ENCODE measurements at places on chromosomes 1 and 21.

- no peak for DNase-seq
Observed at GRCh38 chr1:229870381-229870780, 196.7 kb upstream of the GALNT2 start.

DNA sequence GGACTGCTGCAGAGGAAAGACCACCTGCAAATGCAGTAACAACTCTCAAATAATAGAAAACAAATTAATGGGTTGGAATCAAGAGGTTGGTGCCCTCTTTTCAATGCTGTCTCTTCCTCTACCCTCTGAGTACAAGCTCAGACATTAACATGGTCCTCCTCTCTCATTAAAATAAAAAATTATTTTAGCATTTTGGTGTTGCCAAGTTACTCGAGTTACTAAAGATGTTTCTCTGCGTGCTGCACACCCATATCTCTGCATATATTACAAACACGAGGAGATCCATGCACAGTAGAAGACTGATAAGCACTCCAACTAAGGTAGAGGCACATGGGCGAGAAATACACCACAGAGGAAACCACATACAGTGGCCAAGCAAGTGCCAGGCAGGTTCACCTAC lies 21.5 kb downstream of the SIPA1L2 start:
- DNase-seq, result no peak

GRCh38 chr1:2175055-2175414 lies 19.5 kb downstream of the FAAP20 start:
- no peak for DNase-seq

- DNase-seq, result no peak
Observed at GRCh38 chr1:218996362-218996761, 177.3 kb upstream of the LYPLAL1 start.

GRCh38 chr1:192561301-192561700 lies 14.3 kb upstream of the RGS1 start:
- no peak for DNase-seq

GRCh38 chr1:14733048-14733778 lies 134.7 kb downstream of the KAZN start:
- no peak for DNase-seq

GRCh38 chr1:27391511-27392095 lies 819 bp upstream of the GPR3 start:
- no peak for DNase-seq

DNA sequence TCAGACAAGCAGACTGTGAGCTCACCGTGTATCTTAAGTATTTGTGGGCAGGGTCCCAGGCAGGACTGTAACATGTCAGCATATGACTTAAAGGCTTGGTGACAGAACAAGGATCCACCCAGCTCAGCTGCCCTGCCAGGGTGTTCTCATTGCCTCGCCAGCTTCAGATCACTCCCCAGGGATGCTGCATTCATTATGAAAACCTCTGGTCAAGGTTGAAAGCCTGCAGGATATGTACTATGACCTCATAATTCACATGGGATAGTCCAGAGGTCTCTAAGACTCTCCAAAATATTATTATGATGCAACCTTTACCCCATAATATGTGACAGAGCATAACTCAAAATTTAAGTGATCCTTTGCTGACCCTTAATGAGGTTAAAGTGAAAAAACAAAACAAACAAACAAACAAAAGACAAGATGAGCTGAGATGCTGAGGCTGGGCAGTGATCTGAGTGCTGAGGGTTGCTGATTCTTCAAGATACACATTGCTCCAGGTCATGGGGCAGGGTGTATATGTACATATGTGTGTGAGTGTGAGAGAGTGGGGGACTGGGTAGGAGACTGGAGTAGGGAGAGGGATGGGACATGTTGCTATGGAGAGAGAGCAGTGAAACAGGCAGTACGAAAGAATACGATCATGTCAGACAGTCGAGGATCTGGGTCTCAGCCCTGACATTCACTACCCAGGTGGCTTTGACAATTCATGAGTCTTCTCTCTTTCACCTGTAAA lies 98.8 kb upstream of the DUSP10 start:
- DNase-seq, result peak; percentile 28

- DNase-seq, result no peak
Observed at GRCh38 chr1:1547476-1547875, 7.1 kb upstream of the TMEM240 start.

DNA sequence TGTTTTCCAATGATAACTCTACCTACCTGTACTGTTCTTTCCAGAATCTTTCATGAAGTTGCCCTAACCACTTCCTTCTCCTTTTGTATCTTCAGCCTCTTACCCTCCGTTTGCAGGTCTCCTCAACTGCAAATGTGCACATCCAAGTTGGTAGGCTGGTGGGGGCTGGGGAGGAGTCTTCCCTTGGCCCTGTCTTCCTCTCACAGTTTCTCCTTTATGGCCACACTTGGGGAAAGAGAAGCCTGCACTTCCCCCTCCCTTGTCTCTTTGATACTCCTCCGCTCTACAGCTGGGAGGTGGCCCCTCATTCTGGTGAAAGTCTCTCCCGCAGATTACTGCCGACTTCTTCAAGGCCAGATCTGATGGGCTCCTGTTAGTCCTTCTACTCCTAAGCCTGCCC lies 26.9 kb upstream of the GPR88 start:
- no peak for DNase-seq

DNA sequence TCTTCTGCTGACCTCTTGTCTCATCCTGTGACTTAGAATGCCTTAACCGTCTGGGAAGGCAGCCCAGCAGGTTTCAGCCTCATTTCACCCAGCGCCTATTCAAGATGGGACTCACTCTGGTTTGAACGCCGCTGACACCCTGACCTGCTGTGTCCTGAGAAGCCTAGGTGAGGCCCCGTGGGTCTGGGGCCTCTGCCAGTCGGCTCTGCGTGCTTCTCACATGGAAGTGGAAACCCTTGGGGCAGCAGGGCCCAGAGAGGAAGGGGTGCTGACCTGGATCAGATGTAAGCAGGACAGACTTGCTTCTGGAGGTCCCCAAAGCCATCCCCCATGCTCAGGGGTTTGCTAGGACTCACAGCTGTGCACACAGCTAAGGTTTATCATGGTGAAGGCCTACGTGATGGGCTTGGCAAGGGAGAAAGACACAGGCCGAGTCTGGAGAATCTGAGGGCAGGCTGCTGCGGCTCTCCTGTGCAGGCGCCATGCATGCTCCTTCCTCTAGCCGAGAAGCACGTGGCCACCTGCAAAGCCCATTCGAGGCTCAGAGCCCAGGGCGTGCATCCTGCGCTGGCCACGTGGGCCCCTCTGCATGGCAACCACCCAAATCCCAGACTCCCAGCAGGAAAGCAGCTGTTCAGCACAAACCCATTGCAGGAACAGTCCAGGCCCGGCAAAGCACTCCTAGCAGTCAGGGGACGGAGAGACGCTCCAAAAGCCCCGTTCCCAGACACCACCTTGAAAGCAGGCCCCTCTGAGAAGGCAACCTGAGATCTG lies 3.8 kb downstream of the TRPM2 start:
- DNase-seq, result no peak

DNA sequence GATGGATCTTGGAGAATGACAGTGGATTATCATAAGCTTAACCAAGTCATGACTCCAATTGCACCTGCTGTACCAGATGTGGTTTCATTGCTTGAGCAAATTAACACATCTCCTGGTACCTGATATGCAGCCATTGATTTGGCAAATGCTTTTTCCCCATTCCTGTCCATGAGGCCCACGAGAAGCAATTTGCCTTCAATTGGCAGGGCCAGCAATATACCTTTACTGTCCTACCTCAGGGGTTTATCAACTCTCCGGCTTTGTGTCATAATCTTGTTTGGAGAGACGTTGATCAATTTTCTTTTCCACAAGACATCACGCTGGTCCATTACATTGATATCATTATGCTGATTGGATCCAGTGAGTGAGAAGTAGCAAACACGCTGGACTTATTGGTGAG lies 20.1 kb downstream of the ZNF691 start:
- no peak for DNase-seq

- DNase-seq, result no peak
Observed at GRCh38 chr1:209597499-209597898, 14.0 kb downstream of the CAMK1G start.

- no peak for DNase-seq
Observed at GRCh38 chr1:53293123-53293522, 34.7 kb downstream of the LRP8 start.

DNA sequence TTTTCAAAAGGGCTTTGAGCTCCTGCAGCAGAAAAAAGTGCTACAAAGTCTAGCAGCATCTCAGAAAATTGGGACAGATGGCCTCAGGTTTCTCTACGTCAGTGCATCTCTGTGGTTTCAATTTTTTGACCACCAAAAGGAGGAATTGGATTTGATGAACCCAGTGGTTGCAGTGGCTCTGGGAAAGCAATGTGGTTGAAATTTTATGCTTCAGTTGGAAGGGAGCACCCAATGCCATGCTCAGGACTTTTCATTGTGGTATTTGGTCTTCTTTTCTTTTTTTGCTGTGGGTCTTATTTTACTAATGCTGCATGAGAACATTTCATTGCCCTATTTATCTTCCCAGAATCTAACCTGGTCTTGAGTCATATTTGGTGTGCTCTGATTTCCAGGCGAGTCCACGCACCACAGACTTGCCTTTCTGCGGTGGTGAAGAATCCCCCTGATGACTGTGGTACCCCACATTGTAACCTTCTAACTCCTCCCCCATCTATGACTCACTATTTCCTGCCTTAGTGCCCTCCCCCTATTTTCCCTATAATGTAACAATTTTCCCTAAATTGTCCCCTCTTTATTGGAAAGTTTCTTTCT lies 56.7 kb downstream of the S1PR1 start:
- DNase-seq, result no peak

DNA sequence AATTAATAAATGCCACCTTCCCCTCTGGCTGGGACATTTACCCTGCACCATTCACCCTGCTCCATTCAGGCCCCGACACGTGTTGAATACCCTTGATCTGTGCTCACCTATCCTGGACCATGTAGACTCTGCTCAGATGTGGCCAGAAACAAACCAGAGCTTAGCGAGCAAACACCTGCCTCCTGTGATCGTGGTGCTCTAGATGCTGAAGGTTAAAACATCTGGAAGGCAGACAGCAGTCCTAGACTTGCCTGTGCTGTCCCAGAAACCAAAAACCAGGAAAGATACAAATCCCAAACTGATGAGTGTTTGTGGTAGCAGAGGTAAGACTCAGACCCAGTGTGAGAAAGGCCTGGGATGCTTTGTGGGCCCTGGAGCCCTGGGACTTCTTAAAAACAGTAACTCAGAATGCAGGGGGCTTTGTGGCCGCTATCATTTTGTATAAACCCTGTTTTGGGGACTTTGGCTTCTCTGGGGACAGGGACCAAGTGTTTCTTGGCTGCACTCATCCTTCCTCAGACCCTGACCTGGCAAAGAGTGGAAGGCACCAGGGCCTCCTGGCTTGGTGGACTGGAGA lies 99.6 kb downstream of the DMRTB1 start:
- no peak for DNase-seq

DNA sequence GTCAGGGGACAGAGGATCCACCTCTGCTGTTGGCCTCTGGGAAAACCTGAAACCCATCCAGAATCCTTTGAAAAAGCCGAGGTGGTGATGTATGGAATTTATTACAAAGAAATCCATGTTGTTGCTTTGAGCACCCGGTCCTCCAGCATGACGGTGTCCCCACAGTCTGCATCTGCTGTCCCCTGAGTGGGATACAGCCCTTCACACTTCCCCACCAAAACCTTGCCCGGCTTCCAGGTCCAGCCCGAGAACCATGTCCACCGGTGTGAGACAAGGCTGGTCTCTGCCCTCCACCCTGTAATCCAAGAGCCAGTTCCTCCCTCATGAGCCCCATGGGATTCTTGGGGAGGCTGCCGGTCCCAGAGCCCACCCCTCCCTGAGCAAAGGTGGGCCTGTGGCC lies 70.5 kb downstream of the STUM start:
- DNase-seq, result no peak

GRCh38 chr1:13899856-13900255 lies 199.9 kb downstream of the PRDM2 start:
- DNase-seq, result no peak

DNA sequence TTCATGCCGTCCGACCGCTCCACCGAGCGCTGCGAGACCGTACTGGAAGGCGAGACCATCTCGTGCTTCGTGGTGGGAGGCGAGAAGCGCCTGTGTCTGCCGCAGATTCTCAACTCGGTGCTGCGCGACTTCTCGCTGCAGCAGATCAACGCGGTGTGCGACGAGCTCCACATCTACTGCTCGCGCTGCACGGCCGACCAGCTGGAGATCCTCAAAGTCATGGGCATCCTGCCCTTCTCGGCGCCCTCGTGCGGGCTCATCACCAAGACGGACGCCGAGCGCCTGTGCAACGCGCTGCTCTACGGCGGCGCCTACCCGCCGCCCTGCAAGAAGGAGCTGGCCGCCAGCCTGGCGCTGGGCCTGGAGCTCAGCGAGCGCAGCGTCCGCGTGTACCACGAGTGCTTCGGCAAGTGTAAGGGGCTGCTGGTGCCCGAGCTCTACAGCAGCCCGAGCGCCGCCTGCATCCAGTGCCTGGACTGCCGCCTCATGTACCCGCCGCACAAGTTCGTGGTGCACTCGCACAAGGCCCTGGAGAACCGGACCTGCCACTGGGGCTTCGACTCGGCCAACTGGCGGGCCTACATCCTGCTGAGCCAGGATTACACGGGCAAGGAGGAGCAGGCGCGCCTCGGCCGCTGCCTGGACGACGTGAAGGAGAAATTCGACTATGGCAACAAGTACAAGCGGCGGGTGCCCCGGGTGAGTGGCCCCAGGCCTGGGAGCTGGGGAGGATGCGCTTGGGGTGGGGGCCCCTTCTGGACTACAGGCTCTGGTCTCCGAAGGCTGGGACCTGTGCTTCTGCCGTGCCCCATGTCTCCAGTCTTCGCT lies 1.1 kb downstream of the SKI start:
- peak; percentile 55 for DNase-seq

DNA sequence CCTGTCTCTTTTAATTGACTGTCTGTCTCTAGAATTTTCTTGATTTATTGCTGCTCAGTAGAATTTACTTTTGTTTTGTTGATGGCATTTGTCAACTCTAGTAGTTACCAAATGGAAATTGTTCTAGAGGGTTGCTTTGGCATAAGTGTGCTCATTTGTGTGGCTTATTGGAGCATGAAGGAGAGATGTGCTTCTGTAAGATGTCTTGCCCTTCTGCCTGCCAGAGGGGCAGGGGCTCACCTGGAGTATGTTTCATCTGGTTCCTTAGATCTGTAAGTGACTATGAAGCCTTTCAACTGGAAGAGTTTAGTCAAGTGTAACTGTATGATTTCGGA lies 345.5 kb downstream of the DISC1 start:
- no peak for DNase-seq

GRCh38 chr21:37032877-37033471 lies 26.5 kb downstream of the RIPPLY3 start:
- DNase-seq, result no peak

DNA sequence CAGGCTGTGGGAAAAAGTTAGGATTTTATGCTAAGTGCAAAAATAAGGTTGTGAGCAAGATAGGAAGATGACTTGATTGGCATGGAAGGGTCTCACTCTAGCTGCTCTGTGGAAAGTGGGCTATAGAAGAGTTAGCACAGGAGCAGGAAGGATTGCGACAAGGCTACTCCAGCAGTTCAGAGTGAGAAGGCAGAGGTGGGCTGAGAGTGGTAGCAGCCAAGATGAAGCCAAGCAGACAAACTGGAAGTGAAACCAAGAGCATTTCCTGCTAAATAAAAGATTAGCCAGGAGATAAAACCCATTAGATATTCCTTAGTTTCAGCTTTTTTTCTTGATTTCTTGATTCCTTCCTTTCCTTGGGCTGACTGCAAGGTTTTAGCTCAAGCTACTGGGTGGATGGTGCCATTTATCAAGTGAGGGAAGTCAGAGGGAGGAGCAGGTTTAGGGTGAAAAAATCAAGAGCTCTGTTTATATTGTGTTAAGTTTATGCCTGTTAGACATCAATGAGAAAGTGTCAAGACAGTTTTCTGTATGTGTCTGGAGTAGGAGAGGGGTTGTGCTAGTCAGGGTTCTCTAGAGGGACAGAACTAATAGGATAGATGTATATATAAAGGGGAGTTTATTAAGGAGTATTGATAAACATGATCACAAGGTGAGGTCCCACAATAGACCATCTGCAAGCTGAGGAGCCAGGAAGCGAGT lies 33.1 kb upstream of the ZNF644 start:
- peak; percentile 22 for DNase-seq

All from activated B cell treated with CpG ODN at 0.5 μM for 24 hours (primary cell).